ENCODE measurements at places on chromosomes 7 and 10. TPM values are rescaled to one million over a fixed set of nuclear protein-coding genes. Genes with fewer than 3 reads are reported as not detected.

- no peak for DNase-seq
Observed at GRCh38 chr7:32018845-32019578, 51.2 kb downstream of the PDE1C start.

GRCh38 chr7:111873963-111874690, 311.8 kb upstream of the IMMP2L start:
- DNase-seq, result no peak

GRCh38 chr10:124641282-124642087, 102.7 kb downstream of the FAM53B start:
- no peak for DNase-seq

DNA sequence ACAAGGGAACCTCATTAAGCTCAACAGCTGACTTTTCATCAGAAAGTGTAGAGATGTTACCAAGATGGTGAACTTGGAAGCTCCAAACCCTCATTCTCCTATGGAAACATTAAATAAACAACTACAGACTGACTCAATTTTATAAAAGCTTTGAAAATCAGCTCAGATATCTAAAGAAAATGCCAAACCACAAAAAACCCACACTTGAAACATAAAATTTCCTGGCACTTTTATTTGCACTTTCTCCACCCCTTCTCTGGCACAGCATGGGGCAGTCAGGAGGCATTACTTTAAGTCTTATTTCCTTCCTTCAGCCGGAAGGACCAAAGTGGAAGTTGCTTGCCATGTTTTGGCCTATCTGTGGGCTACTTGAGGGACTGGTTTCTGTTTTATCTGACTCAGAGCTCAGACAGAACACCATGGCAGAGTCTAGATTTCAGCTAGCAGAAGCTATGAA, 114.7 kb downstream of the ODAD2 start:
- no peak for DNase-seq

GRCh38 chr7:29276806-29277205, 82.2 kb downstream of the CHN2 start:
- no peak for DNase-seq

- DNase-seq, result no peak
Observed at GRCh38 chr10:64619102-64619501, 1097.9 kb downstream of the REEP3 start.

DNA sequence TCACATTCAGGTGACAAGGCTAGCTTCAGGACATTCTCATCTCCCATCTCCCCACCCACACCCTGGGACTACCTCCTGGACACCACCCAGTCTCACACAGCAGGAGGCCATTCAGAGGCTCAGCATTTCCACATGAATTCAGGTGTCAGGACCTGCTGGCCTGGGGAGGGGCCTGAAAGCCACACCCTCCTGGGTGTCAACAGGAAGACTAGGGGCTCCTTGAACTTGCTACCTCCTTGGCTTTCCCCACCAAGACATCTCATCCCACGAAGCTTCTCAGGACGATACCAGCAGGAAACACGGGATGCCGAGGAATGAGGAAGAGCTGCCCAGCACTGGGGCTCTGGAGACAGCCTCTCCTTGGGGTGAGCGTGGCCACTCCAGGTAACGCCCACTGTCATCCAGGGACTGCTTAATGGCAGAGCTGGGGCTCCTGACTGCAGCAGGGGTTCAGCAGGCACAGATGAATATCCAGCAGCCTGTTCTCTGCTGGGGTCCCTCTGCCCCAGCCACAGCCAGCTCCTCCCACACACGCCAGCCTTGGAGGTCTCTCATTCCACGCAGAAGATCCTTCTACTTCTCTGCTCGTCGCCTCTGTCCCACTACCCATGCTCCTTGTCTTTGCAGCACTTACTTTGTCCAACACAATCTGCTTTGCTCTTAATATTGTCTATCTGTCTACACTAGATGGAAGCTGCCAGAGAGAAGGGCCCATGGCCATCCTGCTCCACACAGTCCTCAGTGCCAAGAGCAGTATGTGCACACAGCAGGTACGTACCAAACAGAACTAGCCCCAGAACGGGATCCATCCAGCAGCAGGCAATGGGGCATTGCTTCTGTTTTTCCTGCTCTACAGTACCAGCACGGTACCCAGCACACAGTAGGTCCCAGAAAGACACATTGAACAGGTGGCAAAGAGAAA, 88.7 kb downstream of the FAM53B start:
- DNase-seq, result no peak

DNA sequence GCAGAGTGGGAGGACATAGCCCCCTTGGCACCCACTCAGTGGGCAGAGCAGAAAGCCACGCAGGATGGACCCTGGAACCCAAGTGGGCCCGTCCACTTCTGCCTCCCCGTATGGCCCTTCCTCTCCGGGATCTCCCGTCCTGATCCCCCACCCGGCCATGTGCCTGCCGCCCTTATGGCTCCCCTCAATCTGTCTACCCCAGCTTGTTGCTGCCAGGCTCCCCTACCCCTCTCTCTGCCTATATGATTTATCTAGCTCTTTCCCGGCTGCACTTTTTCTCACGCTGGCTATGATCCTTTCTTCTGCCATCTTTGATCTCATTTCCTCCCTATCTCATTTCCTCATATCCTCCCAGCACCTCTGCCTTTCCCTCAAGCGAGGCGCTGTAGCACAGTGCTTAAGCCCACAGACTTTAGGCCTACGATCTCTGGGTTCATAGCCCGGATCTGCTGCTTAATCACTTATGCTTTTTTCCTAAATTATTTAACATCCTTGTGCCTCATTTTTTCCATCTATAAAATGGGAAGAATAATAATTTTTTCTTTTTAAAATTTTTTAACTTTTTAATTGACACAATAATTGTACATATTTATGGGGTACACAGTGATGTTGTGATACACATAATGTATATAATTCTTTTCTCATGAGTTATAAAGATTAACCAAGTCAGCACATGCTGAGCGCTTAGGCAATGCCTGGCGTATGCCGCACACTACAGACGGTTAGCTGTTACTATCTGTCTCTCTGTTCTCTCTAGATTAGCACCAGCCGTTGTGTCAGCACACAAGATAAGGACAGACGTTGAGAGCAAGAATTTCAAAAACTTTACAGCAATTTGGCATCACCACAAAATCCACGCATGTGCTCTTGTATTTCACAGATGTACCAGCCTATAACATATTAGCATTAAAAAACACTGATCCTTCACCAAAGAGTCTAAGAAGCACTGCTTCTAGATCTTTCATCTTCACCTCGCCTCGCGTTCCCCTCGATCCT, 18.1 kb downstream of the KCNH2 start:
- DNase-seq, result no peak

DNA sequence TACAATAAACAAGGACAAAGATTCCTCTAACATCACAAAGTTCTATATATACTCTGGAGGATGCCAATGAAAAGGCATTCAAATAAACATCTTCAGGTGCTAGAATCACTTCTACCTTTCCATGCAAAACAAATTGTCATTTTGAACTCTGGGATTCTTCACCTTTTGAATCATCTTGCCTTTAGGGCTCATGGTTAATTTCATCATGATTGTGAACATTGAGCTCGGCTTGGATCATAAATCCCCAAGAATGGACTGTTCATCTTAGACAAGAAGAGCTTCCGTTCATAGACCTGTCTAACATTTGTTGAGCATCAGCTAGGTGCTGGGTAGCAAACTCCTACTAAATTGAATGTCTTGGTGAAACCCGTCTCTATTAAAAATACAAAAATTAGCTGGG, 212.2 kb downstream of the TNS3 start:
- DNase-seq, result no peak

AKR1C8 gene
- polyA plus RNA-seq, result 0.25 TPM

EGR2 gene
- 9.1 TPM for polyA plus RNA-seq

DMBT1 gene
- polyA plus RNA-seq, result 0.03 TPM

MYOZ1 gene
- 4.9 TPM for polyA plus RNA-seq

EN2 gene
- 0.04 TPM for polyA plus RNA-seq
